ENCODE measurements at places on chromosomes 1 and 21.

- DNase-seq, result peak; percentile 22
Measured at GRCh38 chr21:36630485-36631206, 68.3 kb upstream of the SIM2 start.

GRCh38 chr1:31062867-31063380 lies 2.6 kb downstream of the PUM1 start:
- DNase-seq, result no peak

DNA sequence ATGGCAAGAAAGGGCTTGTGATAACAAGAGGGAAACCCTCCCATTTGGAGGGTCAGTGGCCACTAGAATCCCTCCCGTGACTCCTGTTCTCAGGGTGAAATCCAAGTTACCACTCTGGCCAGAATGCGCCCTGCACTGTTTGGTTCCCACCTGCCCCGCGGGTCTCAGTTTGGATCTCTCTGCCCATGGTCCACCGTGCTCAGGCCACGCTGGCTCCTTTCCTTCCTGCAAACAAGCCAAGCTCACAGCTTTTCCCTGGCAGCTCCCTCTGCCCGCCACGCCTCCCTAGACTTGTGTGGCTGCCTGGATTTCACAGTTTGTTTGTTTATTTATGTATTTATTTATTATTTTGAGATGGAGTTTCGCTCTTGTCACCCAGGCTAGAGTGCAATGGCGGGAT lies 179.5 kb upstream of the VAMP3 start:
- DNase-seq, result no peak

DNA sequence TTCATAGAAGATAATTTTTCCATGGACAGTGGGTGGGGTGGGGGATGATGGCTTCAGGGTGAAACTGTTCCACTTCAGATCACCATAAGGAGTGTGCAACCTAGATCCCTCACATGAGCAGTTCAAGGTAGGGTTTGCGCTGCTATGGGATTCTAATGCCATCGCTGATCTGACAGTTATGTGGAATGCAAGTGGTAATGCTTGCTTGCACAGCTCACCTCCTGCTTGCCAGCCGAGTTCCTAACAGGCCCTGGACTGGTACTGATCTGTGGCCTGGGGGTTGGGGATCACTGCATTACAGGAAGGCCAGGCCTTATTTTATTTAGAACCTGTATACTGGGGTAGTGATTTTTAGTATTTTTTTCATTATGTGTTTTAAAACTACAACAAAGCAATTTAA lies 22.0 kb downstream of the MAN1A2 start:
- DNase-seq, result no peak

- no peak for DNase-seq
Measured at GRCh38 chr1:53074313-53075154, 12.5 kb downstream of the PODN start.

DNA sequence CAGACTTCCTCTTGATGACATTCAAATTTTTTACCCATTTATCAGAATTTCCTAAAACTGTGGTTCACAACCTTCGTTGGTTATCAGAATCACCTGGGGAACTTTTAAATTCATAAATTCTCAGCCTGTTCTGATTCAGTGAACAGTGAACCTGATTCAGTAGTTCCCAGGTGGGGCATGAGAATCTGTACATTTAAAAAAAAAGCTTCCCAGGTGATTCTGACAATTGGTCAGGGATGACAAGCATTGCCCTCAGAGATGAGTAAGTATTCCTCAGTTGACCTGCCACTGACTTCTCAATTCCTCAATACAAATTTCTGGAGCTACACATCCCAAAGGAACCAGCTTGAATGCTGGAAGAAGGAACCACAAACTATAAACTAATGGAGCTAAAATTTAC lies 23.5 kb upstream of the CR2 start:
- no peak for DNase-seq

GRCh38 chr21:44702111-44702972 lies 5.4 kb downstream of the KRTAP10-12 start:
- DNase-seq, result no peak

- DNase-seq, result no peak
Measured at GRCh38 chr1:110916669-110917306, 43.8 kb downstream of the CD53 start.

- no peak for DNase-seq
Measured at GRCh38 chr21:34313116-34313515, 50.7 kb upstream of the KCNE2 start.

DNA sequence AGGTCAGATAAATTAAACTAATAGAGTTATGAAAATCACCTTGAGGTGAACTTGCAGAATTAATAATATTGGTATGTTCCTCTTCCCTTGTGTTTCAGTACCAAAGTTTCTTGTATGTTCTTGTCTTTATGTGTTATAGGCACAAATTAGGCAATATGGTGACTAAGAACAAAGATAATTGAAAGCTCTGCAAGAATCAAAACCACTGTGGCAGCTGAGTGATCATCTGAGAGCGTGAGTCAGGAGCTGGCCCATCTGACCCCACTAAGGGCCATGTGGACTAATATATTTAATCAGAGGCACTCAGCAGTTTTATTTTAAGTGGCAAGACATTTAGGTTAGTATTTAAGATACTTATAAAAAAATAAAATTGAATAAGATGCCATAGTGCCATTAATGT lies 12.8 kb upstream of the CASQ2 start:
- no peak for DNase-seq

GRCh38 chr1:3614755-3615742 lies 3.7 kb upstream of the MEGF6 start:
- no peak for DNase-seq

DNA sequence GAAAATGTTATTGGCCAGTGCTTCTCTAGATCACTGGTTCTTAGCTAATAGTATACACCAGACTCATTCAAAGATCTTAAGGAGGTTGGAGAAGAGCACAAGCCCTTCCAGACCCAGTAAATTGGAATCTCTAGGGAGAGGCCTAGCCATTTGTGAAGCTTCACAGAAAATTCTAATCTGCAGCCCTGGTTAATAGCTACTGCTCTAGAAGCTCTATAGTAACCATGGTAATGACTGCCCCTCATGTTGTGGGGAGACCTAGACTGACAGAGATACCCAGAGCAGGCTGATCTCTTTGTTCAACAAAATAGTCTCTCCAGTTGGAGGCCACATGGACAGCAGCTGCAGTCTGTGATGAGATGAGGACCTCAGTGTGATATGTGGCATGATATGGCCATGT lies 31.7 kb downstream of the ARID1A start:
- DNase-seq, result no peak

GRCh38 chr1:207825719-207826556 lies 74.1 kb downstream of the CD46 start:
- peak; percentile 51 for DNase-seq

- DNase-seq, result no peak
Measured at GRCh38 chr1:58966103-58966916, 182.5 kb upstream of the JUN start.

GRCh38 chr1:228032041-228032440 lies 25.2 kb downstream of the WNT3A start:
- no peak for DNase-seq

DNA sequence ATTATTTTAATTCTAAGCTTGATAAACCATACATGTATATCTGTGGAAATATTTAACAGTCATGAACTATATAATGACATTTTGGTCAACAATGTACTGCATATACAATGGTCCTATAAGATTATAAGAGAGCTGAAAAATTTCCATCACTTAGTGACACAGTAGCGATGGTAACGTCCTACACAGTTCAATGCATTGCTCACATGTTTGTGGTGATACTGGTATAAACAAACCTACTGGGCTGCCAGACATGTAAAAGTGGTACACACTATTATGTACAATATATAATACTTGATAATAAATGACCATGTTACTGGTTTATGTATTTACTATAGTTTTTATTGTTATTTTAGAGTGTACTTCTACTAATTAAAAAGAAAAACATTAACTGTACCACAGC lies 841.9 kb downstream of the LTN1 start:
- no peak for DNase-seq

- DNase-seq, result no peak
Measured at GRCh38 chr1:164577291-164577690, 18.3 kb downstream of the PBX1 start.

DNA sequence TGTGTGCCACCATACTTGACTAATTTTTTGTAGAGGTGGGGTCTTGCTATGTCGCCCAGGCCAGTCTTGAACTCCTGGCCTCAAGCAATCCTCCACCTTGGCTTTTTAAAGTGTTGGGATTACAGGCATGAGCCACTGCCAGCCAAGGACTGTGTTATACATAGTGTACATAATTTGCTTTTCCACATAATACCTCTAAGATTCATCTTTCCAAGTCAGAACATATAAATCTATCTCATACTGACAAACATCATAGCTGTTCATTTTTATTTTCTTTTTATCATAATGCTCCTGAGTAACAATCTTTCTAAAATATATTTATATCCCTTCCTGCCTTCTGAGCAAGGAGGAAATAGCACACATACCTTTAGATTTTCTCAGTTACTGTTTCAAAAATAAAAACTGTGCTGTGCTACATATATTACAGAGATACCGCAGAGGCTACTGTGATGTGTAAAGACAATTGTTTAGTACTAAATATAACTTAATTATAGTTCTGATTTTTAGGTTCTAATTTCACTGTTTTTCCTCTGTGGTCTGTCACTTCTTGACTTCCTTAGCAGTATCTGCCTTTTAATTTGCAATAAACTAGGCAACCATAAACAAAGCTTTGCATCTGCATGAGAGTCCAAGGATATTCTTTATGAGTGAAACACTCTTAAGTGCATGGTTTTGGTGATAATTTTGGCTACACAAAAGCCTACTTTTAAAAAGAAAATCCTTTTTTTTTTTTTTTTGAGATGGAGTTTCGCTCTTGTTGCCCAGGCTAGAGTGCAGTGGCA lies 59.3 kb downstream of the EYA3 start:
- no peak for DNase-seq

DNA sequence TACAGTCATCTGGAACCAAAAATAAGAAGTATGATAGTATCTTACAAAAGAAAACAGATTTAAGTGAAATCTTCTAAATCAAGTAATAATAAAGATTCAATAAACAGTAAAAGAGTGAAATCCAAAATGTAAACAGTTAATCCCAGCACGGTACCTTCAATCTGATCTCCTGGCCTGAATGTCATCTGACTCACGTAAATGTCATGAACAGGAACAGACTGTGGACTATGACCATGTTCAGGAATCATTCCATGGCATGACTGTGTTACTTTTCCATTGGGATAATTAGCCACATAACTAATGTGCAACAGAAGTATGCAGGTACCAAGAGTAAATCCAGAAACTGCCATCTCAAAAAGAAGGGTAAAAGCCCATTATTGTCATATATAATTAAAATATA lies 18.0 kb downstream of the FRRS1 start:
- no peak for DNase-seq

GRCh38 chr1:109164538-109164937 lies 49.2 kb upstream of the SARS1 start:
- no peak for DNase-seq

Data from caudate nucleus (tissue), 63 donors.